ENCODE measurements at places on chromosomes 6 and 20.

DNA sequence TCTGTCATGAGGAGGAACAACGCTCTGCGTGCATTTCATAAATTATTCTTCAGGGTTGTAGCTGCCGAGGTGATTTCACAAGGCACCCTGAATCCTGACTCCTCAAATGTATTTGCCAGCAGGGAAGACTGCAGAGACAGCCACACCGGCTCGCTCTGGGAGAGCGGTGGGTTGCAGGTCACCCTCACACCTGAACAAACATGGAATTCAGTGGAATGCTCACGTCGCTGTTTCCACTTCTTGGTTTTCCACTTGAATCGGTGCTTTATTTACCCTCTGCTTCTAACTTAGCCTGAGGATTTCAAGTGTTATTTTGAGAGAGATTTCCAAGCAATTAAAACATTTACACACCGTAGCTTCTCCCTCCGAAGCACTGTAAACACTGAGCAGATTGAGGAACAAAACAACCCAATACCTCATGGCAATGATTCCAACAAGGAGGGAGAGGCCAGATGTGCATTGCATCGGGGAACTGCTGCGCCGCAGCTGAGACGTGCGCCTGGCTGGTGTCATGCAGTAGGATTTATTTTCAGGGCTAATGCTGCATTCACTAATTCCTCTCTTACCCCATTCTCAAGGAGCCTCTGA lies 59.5 kb upstream of the GGTLC1 start:
- peaks cover under 1% of the 10 kb centered on the region for H3K27me3 ChIP-seq
- no peaks in the 10 kb centered on the region for H3K36me3 ChIP-seq
- DNase-seq: no peak
- H3K4me1 ChIP-seq: peaks cover 46% of the 10 kb centered on the region
- no peak overlapping the region for H3K4me3 ChIP-seq
- no peak overlapping the region for H3K27ac ChIP-seq

GRCh38 chr6:77034161-77034560 lies 429.1 kb downstream of the HTR1B start:
- no peak for DNase-seq
- H3K36me3 ChIP-seq: no peaks in the 10 kb centered on the region
- no peaks in the 10 kb centered on the region for H3K4me1 ChIP-seq
- H3K27ac ChIP-seq: no peak overlapping the region
- no peaks in the 10 kb centered on the region for H3K27me3 ChIP-seq

DNA sequence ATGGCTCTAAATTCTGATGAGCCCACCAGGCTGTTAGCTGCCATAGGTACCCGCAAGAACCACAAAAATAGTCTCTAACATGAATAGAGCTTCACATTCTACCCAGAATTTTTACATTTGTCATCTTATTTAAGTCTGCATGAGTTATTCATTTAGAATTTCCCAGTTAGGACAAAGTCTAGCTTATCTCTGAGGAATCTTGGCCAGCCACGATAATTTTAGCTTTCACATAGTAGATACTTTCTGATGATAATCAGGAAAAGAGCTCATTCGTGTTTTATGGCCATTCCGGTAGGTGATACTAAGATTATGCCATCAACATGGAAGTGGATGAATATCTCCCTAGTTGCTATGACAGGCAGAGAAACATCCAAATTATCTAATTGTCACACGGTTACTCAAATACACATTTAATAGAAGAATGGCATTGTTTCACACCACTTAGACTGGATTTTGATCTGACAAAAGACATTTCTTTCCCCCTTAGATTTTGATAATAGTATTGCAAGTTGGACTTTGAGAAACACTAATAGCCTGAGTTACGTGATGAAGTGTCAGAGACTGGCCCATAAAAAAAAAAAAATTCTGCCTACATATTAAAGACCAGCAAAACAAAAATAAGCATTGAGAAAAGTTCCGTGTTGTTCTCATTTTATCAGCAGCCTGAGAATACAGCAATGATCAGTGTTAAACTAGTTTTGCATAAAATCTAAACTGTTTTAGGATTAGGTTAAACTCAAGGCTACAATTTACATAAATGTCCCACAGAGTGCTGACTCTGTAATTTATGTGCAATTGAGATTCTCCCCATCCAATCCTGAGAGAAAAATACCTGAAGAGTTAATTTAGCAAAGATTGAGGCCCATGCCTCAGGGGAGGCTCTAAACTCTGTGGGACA lies 397.5 kb upstream of the ARID1B start:
- H3K4me3 ChIP-seq: no peak overlapping the region
- H3K4me1 ChIP-seq: no peaks in the 10 kb centered on the region
- no peak overlapping the region for H3K27ac ChIP-seq
- no peaks in the 10 kb centered on the region for H3K36me3 ChIP-seq
- H3K27me3 ChIP-seq: no peaks in the 10 kb centered on the region

- DNase-seq: no peak
- H3K27me3 ChIP-seq: no peaks in the 10 kb centered on the region
- H3K36me3 ChIP-seq: no peaks in the 10 kb centered on the region
- no peak overlapping the region for H3K27ac ChIP-seq
- no peaks in the 10 kb centered on the region for H3K4me1 ChIP-seq
Observed at GRCh38 chr6:167127785-167128531, 5.1 kb downstream of the CCR6 start.

DNA sequence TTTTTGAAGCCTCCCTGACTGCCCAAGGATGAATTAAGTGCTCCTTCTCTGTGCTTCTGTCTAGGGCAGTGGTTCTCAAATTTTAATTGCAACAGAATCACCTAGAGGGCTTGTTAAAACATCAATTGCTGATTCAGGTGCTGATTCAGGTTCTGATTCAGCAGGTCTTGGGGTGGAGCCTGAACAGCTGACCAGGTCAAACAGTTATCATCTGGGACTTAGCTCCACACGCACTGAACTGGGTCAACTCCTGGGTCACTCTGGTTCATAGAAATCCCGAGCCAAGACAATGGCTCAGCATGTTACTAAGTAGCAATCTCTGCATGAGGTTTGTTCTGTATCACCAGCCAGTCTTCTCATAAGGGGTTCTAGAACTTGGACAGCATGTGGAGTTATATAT lies 192.3 kb downstream of the GJA1 start:
- H3K4me1 ChIP-seq: no peaks in the 10 kb centered on the region
- H3K27ac ChIP-seq: no peak overlapping the region
- no peak for DNase-seq
- no peak overlapping the region for H3K4me3 ChIP-seq
- no peaks in the 10 kb centered on the region for H3K27me3 ChIP-seq
- H3K36me3 ChIP-seq: no peaks in the 10 kb centered on the region

GRCh38 chr20:31861385-31862156 lies 8.8 kb downstream of the DUSP15 start:
- peaks cover 50% of the 10 kb centered on the region for H3K27me3 ChIP-seq
- H3K36me3 ChIP-seq: no peaks in the 10 kb centered on the region
- DNase-seq: peak; percentile 56

DNA sequence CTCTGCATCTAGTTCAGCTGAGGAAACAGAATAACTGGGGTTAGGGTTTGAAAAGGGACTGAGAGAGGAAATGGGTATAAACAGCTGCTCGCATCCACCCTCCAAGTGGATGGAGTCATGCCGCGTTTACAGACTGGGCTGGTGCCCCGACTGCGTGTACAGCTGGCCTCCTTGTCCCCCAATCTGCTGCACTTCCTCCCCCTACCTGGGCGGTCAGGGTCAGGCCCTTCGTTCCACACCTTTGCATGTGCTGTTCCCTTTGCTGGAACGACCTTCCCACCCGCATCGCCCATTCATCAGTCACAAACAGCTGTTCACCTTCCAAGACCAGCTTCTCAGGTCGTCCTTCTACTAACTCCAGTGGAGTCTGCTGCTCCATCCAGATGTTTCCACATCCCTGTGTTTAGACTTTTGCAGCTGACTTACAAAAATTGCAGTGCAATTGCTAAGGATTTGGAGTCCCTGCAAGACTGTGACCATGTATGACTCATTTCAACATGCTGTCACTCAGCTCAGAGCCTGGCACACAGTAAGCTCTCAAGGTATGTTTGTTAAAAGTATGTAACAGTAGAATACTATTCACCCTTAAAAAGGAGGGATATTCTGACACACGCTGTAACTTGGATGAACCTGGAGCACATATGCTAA lies 129.3 kb downstream of the DTNBP1 start:
- no peaks in the 10 kb centered on the region for H3K36me3 ChIP-seq
- no peak for DNase-seq
- no peaks in the 10 kb centered on the region for H3K27me3 ChIP-seq
- H3K4me1 ChIP-seq: no peaks in the 10 kb centered on the region

Data from T-cell (primary cell).